Osteoblast (primary cell): ENCODE measurements at places on chromosomes 2 and 18. TPM values are rescaled to one million over a fixed set of nuclear protein-coding genes. Genes with fewer than 3 reads are reported as not detected.
A peak's percentile ranks its signal among the peaks of the same experiment; 100 is the strongest.

Gene SPAST
- total RNA-seq, result 31.5 and 34.2 TPM in 2 replicates

Gene POTEF
- total RNA-seq, result 0.29 TPM in 1 of 2 replicates, not detected in the other

Gene SPC25
- total RNA-seq, result 0.88 and 1.1 TPM in 2 replicates

Gene KCNJ3
- not detected in 2 replicates for total RNA-seq

Gene TUBA4B
- total RNA-seq, result not detected in 2 replicates

Gene COLEC11
- total RNA-seq, result under 0.01 and 0.36 TPM in 2 replicates

Gene DSG1
- not detected in 2 replicates for total RNA-seq

Gene BCS1L
- total RNA-seq, result 16.6 and 21.2 TPM in 2 replicates

Gene RAD51AP2
- total RNA-seq, result not detected in 2 replicates

Gene INPP5D
- total RNA-seq, result under 0.01 TPM in 2 replicates

Gene TMEM131
- total RNA-seq, result 30.0 and 41.8 TPM in 2 replicates

Gene UCN
- 0.36 and 1.2 TPM in 2 replicates for total RNA-seq

Gene ZSWIM2
- total RNA-seq, result 0.29 TPM in 1 of 2 replicates, not detected in the other

Gene TRAF3IP1
- 7.6 and 8.5 TPM in 2 replicates for total RNA-seq

Gene HAUS1
- total RNA-seq, result 31.8 and 40.9 TPM in 2 replicates

- DNase-seq, result no peak
- H3K27ac ChIP-seq, result no peak overlapping the region
- no peak overlapping the region for H3K4me3 ChIP-seq
- no peaks in the 10 kb centered on the region for H3K27me3 ChIP-seq
Measured at GRCh38 chr18:71028285-71028762, 739.5 kb downstream of the SOCS6 start.

GRCh38 chr2:128624956-128625355 lies 306.3 kb upstream of the HS6ST1 start:
- H3K4me3 ChIP-seq, result no peak overlapping the region
- no peak overlapping the region for H3K27ac ChIP-seq
- DNase-seq, result peak; percentile 59

DNA sequence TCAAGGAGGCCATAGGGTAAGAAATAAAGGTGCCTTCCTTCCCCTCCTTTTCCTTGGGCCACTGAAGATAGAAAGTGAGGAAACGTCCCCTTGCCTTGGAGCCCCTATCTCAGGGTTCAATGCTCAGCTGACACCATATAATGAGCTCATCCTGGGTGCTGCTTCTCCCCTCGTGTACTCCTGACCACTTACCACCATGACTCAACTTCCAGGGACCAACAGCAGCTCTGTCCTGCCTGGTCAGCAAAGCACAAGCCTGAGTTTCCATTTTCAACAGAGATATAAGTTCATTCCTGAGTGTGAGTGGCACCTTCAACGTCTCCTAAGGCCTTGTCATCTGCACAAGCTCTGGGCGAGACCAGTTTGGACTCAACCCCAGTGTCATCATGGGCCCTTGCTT lies 151.2 kb downstream of the CAPN13 start:
- H3K36me3 ChIP-seq, result no peaks in the 10 kb centered on the region
- H3K4me3 ChIP-seq, result no peak overlapping the region
- peak; percentile 68 for DNase-seq

GRCh38 chr2:30934066-30934465 lies 126.8 kb upstream of the CAPN13 start:
- no peaks in the 10 kb centered on the region for H3K36me3 ChIP-seq
- no peak overlapping the region for H3K27ac ChIP-seq
- no peak overlapping the region for H3K4me3 ChIP-seq
- H3K4me1 ChIP-seq, result no peaks in the 10 kb centered on the region

DNA sequence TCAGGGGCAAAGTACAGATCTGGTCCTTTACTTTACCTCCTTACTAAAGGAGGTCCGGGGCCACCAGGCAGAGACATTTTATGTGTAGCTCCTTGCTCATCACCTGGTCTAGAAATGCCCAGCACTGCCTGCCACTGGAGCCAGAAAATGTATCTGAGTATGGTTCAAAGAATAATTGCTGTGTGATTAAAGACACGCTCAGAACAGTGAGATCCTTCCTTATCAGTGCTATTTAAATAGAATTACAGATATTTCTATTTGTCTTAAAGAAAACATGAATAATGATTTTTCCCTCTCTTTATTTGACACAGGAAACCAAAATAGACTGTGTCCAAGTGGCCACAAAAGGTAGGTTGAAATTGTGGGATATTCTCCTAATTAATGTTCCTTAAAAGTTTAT lies 494.8 kb upstream of the RAB12 start:
- no peaks in the 10 kb centered on the region for H3K36me3 ChIP-seq
- DNase-seq, result no peak
- no peak overlapping the region for H3K4me3 ChIP-seq
- H3K27me3 ChIP-seq, result no peaks in the 10 kb centered on the region
- H3K27ac ChIP-seq, result no peak overlapping the region

GRCh38 chr18:48371854-48372602 lies 37.2 kb downstream of the ZBTB7C start:
- no peak for DNase-seq
- H3K36me3 ChIP-seq, result no peaks in the 10 kb centered on the region
- no peaks in the 10 kb centered on the region for H3K4me1 ChIP-seq
- H3K4me3 ChIP-seq, result no peak overlapping the region

GRCh38 chr2:45849491-45850283 lies 198.2 kb downstream of the PRKCE start:
- H3K36me3 ChIP-seq, result no peaks in the 10 kb centered on the region
- H3K27ac ChIP-seq, result peak overlapping the region; percentile 5
- peaks cover 28% of the 10 kb centered on the region for H3K4me1 ChIP-seq
- no peak overlapping the region for H3K4me3 ChIP-seq

DNA sequence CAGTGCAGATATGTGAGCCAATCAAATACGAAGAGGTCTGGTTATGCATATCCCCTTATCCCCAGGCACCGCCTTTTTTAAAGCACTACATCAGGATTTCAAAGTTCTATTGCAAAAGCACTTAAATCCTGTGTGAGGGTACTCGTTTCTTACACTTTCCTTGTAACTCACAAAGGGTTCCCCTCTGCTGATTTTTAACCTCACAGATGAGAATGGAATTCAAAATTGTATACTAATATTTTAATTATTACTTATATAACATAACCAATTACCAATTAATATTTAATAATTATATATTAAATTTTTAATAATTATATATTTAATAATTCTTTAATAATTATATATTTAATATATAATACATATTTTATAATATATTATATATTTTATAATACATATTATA lies 126.2 kb upstream of the MAPRE2 start:
- DNase-seq, result no peak
- no peaks in the 10 kb centered on the region for H3K36me3 ChIP-seq
- H3K27ac ChIP-seq, result no peak overlapping the region
- no peak overlapping the region for H3K4me3 ChIP-seq
- H3K27me3 ChIP-seq, result no peaks in the 10 kb centered on the region

DNA sequence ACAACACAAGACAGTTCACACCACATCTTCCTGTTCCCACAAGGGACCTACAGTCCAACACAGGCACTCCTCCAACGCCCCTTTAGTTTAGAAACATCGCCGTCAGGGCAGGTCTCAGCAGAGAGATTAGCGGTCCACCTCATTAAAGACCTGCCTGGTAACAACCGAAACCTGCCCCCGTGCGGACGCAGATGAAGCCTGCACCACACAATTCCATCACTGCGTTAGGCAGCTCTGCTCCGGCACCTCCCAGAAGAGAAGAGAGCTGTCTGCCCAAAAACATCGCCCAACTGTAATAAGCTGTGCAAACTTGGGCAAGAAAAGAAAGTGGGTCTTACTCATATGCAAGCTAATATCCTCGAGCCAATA lies 32.7 kb downstream of the ZNF516 start:
- DNase-seq, result peak; percentile 46
- H3K4me1 ChIP-seq, result peaks cover 28% of the 10 kb centered on the region
- no peaks in the 10 kb centered on the region for H3K27me3 ChIP-seq
- H3K4me3 ChIP-seq, result no peak overlapping the region
- H3K27ac ChIP-seq, result no peak overlapping the region

DNA sequence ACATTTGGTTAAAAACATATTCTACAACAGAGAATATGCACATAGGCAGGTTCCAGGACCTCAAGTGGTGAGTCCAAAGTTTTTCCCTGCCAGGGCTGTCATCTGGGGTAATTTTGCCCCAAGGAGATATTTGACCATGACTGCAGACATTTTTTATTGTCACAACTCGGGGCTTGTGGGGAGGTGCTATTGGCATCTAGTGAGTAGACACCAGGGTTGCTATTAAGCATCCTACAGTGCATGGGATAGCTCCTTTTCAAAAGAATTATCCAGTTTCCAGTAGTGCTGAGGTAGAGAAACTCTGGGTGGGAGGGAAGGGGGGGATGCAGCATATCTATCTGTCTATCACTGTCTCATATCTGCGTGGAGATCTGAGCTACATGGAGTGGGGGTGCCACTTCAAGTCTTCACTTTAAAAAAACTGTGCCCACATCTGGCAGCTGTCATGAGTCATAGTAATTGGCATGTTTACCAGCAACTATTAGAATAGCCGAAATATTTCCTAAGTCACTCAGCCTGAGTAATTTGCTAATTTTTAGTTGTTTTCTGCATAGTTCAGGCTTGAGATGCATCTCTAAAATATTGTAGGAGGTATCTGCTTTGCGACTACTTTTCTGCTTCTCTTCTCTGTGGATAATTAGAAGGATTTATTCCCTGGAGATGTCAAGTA lies 254.0 kb upstream of the RBMS1 start:
- peak; percentile 34 for DNase-seq
- no peaks in the 10 kb centered on the region for H3K27me3 ChIP-seq
- peak overlapping the region; percentile 33 for H3K27ac ChIP-seq
- H3K4me3 ChIP-seq, result no peak overlapping the region

- H3K27ac ChIP-seq, result no peak overlapping the region
- no peaks in the 10 kb centered on the region for H3K36me3 ChIP-seq
- H3K27me3 ChIP-seq, result peaks cover 25% of the 10 kb centered on the region
- DNase-seq, result peak; percentile 59
Measured at GRCh38 chr18:72542984-72543356, 1.2 kb downstream of the CBLN2 start.

DNA sequence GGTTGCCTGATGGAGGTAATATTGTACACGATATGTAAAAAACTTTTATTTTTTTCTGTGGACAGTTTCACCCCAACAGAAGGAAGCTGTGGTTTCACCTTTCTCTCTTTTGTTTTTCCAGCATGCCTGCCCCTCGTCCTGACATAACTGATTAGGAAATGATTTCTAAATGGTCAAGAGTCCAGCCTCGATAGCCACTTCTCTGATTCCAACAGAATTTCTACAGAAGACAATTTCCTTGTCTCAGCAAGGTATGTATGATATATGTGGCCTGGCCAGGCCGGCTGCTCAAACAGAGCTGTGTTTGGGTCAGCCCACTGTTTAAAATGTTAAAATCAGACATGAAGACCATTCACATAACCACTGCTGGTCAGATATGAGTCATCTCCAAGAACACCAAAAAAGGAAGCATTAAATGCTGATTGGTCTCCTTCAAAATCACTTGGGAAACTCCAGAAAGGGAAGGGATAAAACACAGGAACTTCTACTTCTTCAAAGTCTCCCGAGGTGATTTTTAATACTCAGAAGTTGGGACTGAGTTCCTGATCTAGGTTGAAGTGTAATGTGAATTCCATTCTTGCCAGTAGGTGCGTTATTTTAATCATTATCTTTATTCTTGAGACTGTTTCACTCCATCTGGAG lies 22.3 kb downstream of the ATP8B1 start:
- no peaks in the 10 kb centered on the region for H3K27me3 ChIP-seq
- no peaks in the 10 kb centered on the region for H3K36me3 ChIP-seq
- peak; percentile 86 for DNase-seq
- peak overlapping the region; percentile 6 for H3K4me3 ChIP-seq
- H3K27ac ChIP-seq, result peak overlapping the region; percentile 46

DNA sequence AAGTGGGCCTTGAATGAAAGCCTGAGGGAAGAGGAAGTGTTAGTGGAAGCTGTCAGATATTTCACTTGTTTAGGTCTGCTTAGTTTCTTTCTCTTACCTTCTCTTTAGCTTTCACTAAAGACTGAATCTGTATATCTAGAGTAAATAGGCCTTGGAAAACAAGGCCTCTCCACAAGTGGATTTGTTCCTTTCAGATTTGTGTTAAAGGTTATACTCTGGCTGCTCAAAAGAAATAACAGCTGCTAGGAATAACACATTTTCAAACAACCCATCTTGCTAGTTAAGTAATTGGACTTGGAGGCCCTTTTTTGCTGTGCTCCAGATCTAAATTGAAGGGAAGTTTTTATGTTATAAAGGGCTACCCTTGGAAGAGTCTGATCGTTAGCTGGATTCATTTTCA lies 236.3 kb downstream of the KIAA1328 start:
- no peak overlapping the region for H3K27ac ChIP-seq
- DNase-seq, result no peak
- H3K4me3 ChIP-seq, result no peak overlapping the region
- no peaks in the 10 kb centered on the region for H3K27me3 ChIP-seq
- H3K36me3 ChIP-seq, result no peaks in the 10 kb centered on the region

GRCh38 chr2:132419941-132420340 lies 3.3 kb downstream of the GPR39 start:
- no peak for DNase-seq
- H3K4me3 ChIP-seq, result no peak overlapping the region

- no peaks in the 10 kb centered on the region for H3K27me3 ChIP-seq
- DNase-seq, result no peak
- H3K4me3 ChIP-seq, result no peak overlapping the region
- no peak overlapping the region for H3K27ac ChIP-seq
- no peaks in the 10 kb centered on the region for H3K4me1 ChIP-seq
- H3K36me3 ChIP-seq, result no peaks in the 10 kb centered on the region
Measured at GRCh38 chr2:145644820-145645302, 1124.9 kb upstream of the ZEB2 start.

- no peak overlapping the region for H3K4me3 ChIP-seq
- H3K27me3 ChIP-seq, result no peaks in the 10 kb centered on the region
- H3K27ac ChIP-seq, result no peak overlapping the region
- DNase-seq, result no peak
Measured at GRCh38 chr18:2625217-2625616, 30.3 kb upstream of the SMCHD1 start.

DNA sequence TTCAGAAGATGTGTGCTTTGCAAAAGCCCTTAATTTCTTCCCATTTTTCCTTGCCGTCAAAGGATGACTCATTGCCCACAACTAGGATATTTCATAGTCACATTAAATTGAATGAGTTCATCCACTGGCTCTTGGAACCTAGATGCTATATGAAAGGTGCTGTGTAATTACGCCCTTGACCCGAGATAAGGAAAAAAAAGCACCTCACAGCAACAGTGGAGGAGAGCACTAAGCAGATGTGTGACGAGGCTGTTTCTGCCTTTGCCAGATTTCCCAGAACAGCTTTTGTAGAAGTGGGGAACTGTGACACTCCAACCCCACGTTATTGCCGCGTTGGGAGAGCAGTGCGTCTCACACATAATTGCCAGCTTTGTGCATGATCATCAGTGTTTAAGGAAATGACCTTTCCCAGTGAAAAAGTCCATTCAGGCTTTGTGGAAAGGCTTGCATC lies 33.3 kb upstream of the TMEM87B start:
- H3K27me3 ChIP-seq, result peaks cover 34% of the 10 kb centered on the region
- no peak overlapping the region for H3K4me3 ChIP-seq
- peak; percentile 76 for DNase-seq
- H3K36me3 ChIP-seq, result no peaks in the 10 kb centered on the region
- no peak overlapping the region for H3K27ac ChIP-seq

DNA sequence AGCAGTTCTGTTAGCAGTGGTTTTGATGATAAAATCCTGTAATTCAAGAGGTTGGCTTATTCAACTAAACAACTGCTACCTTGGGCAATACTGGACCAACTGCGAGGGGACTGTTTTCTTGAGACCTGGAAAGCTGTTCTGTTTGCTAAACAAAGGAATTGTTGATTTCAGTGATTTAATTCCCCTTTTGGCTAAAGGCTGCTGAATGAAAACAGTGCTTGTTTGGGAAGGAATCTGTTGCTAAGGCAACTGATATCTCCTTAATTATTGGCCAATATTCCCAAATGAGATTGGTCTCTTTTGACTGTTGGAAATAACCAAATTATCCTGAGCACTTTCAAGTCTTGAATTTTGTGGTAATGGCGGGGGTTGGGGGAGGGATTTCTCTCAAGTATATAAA lies 136.8 kb downstream of the CAMKMT start:
- H3K4me1 ChIP-seq, result no peaks in the 10 kb centered on the region
- no peak for DNase-seq
- H3K27me3 ChIP-seq, result no peaks in the 10 kb centered on the region
- H3K27ac ChIP-seq, result no peak overlapping the region
